ENCODE measurements at places on chromosomes 16 and 17. TPM values are rescaled to one million over a fixed set of nuclear protein-coding genes. Genes with fewer than 3 reads are reported as not detected.

Gene HOXB1
- total RNA-seq, result not detected

Gene RNF112
- 3.9 TPM for total RNA-seq

Gene ZG16
- total RNA-seq, result not detected

Gene RPH3AL
- total RNA-seq, result 31.5 TPM

Gene ASB16
- total RNA-seq, result not detected

DNA sequence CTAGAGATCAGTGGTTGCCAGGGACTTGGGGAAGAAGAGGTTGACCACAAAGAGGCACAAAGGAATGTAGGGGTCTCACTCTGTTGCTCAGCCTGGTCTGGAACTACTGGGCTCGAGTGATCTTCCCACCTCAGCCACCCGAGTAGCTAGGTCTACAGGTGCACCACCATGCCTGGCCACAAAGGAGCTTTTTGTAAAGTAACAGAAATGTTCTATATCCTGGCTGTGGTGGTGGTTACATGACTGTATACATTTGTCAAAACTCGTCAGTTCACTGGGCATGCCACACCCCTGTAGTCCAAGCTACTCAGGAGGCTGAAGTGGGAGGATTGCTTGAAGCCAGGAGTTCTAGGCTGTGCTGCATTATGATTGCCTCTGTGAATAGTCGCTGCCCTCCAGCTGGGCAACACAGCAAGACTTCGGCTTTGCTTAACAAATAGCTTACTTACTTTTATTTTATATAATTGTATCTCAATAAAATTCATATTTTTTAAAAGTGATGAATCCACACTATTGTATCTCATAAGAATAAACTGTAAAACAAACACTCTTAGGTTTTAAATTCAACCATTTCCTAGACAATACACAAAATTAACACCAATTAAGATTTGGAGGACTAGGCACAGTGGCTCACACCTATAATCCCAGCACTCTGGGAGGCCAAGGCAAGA lies 5.0 kb downstream of the SKA2 start:
- DNase-seq, result no peak

GRCh38 chr17:30819971-30820705 lies 4.4 kb downstream of the CRLF3 start:
- no peak for DNase-seq

GRCh38 chr17:13917634-13918033 lies 151.7 kb upstream of the COX10 start:
- DNase-seq, result no peak

Measured in mesenteric fat pad (tissue), 1 donor.